Urothelium cell line (cell line): ENCODE measurements at places on chromosomes 6 and 20.

- DNase-seq = no peak
Observed at GRCh38 chr6:130202782-130203181, 20.0 kb downstream of the SAMD3 start.

DNA sequence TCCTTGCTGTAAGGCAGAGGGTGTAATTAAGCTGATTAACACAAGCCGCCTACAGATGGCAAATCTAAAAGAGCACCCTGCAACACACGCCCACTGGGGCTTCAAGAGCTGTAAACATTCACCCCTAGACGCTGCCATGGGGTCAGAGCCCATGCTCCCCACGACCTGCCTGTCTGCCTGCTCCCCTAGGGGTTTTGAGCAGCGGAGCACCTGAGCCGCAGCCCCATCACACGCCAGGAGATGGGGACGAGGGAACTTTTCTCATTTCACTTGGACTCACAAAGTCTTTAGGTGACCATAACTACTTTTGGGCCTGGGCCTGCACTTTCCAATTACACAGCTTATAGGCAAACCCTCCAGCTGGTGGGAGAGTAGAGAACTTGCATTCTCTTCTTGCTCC is 99.0 kb upstream of the SOX4 start:
- DNase-seq = no peak

DNA sequence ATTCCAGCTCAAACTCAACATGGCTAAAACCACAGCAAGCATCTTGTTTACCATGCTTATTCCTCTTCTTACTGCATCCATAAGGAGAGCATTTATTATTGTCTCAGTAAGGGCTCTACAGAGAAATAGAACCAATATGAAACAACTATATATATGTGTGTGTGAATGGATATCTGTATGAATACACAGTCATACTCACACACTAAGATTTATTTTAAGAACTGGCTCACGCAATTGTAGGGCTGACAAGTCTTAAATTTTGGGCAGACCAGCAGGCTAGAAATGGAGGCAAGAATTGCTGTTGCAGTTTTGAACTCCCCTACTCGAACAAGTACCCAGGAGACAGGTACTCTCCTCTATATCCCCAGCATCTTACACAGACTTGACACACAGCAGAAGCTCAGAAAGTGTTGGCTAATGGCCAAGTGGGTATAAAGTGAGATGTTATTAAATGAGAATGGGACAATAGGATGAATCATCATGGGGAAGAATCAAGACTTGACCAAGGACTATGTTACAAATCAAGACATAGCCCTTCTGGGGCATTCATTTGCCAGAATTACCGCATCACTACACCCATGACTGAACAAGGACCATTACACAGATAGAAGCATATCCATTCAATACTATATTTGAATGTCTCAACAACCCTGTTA is 13.0 kb downstream of the ZHX3 start:
- DNase-seq = no peak

DNA sequence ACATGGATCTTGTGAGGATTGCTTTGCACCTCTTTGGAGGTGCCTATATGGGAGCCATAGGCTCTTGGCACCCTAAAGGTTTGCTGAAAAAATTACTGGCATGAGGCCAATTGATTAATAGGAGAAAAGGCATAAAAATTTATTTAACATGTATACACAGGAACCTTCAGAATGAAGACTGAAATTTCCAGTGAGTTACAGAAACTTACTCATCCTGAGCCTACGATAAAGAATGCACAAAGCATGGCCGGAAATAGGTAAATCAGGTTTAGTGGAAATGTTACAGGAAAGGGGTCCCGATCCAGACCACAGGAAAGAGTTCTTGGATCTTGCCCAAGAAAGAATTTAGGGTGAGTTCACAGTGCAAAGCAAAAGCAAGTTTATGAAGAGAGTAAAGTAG is 625.3 kb downstream of the MMUT start:
- no peak for DNase-seq
